ENCODE measurements at places on chromosomes 2 and 18.

GRCh38 chr2:169001116-169001815 lies 29.9 kb downstream of the ABCB11 start:
- DNase-seq, result no peak

DNA sequence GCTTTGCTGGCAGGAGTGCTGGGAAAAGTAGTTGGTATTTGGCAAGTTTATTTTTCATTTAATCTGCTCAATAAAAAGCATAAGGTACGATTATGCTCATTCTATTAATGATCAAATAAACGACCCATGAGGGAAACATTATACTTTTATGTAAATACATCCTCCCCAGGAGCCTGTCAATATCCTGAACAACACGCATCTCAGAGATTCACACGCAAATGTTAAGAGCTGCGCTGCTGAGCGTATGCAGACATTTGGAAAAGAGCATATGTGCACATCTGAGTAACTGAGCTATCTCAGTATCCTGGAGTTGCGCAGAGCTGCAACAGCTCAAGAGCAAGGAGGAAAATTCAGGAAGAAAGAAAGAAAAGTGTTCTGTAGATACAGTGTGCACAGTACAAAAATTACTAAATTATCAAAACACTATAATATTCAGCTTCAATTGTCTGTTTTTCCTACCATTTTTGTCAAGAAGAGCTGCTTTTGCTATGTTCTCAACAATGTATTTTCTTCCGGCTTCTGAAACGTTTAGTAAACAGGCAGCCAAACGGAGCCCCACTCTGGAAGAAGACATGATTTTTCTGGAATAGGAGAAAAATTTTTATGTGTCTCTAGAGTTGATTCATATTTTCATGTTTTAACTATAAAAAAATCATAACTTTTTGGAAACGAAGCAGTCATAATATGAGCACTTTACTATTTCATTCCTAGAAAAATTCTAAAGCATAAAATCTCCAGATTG lies 2.4 kb downstream of the FTCDNL1 start:
- no peak for DNase-seq

- DNase-seq, result no peak
These were observed 178.0 kb downstream of the DLGAP1 start for GRCh38 chr18:4276953-4277585.

GRCh38 chr2:170905864-170906263 lies 23.2 kb upstream of the GORASP2 start:
- DNase-seq, result no peak

DNA sequence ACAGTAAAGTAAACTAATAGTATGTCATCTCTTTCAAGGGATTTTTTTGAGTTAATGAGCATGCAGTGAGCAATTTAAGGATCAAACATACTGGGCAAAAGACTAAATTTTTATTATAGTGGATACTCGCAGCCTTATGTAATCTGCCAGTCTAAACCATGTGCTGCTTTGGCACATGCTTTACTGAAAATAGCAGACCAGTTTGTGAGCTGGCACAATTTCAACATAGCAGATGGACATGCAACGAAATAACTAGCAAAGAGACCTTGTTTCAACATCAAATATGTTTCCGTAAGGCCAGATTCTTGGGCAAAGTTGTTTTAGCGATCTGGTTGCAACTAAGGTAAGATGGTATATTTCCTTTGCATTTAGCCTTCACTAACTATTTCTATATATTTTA lies 807.3 kb downstream of the NR4A2 start:
- no peak for DNase-seq

DNA sequence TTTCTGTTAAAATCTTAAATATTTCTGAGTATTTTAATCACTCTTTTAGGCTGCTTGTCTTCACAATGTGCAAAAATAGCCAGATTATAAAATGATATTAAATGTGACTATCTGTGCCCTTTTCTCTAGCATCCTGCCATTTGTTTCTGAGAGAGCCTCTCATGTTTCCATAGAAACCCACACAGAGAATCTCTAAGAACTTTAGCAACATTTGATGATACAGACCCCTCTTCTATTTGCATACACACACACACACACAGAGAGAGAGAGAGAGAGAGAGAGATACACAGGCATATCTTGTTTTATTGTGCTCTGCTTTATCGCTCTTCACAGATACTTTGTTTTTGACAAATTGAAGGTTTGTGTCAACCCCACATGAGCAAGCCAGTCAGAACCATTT lies 134.5 kb upstream of the DDX18 start:
- no peak for DNase-seq

DNA sequence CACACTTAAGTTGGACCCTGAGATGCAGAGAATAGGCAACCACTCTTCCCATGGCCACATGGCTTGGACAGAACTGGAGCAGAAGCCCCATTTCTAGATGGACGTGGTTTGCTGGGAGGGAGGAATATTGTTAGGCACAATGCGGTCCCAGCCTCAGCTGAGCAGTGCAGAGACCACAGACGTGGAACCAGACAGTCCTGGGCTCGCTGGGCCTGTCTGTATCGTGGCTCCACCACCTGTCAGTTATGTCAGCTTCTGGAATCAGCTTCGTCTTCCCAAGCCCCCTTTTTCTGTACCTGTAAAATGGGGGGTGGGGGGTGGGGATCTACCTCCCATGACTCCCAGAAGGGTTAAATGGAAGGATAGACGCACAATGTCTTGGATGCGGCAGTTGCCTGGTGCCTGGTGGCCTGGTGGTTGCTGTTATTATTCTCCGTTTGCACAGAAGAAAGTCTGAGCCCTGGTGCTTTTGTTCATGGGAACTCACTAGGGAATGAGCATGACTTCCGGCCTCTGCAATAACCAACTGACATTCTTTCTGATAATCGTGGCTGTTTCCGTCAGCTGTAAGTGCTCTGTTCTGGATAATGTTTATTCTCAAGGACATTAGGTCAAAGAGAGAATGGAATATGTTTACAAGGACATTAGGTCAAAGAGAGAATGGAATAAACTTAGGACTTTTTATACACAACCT lies 31.4 kb downstream of the COLEC11 start:
- no peak for DNase-seq

GRCh38 chr18:41153871-41154270 lies 801.2 kb upstream of the PIK3C3 start:
- DNase-seq, result no peak

GRCh38 chr18:57595347-57595746 lies 8.8 kb upstream of the FECH start:
- no peak for DNase-seq

DNA sequence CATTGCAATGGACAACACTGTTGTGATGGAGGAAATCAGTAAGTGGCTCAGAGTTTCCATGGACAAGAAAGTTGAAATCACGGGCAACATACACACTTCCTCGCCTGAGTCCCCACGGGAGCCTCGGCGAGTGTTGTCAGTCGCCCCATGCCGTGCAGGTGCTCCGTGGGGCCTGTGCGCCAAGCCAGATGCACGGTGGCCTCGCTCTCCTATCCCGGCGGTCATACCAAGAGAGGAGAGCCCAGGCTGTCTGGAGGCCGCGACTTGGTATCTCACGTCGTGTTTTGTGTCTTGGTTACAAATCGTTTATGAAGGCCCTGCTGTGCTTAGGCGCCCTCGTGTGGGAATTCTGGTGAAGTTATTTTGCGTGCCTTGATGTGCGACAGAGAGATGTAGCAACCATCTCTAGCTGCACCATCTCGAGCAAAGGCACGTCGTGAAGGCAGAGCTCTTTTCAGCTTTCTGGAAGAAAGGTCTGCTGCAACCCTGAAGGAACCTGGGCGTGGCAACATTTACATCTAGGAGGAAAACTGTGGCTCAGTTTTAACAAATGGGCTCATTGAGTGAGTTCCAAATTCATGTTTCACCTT lies 21.8 kb downstream of the ATG4B start:
- peak; percentile 63 for DNase-seq

GRCh38 chr2:235725016-235725489 lies 231.2 kb downstream of the AGAP1 start:
- no peak for DNase-seq

DNA sequence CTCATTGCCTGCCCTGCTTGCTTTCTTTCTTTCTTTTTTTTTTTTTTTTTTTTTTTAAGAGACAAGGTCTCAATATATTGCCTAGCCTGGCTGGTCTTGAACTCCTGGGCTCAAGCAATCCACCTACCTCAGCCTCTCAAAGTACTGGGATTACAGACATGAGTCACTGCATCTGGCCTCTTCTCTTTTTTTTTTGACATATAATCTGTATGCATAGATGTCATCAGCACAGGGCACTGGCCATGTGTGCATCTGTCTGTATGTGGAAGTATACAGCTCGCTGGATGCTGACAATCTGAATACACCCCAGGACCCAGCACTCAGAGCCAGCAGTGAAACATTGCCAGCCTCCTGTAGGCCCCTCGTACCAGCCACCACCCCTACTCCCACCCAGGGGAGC lies 49.5 kb downstream of the TFCP2L1 start:
- no peak for DNase-seq

DNA sequence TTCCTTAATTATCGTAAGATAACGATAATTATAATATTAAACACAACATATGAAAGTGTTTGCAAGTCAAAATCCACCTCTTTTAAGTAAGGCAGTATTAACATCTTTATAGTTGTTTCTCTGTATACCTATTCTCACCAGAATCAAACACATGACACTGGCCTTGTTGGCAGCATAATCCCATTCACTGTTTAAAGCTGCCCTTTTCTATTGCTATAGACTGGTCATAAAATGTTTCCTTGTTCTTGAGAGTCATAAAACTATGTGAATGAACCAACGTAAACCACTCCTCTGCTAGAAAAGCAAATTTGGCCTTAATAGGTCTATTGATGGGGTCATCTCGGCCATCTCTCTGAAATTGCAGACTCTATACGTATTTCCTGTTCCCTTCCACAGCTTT lies 293.1 kb downstream of the SLC8A1 start:
- no peak for DNase-seq

Data from activated naive CD4-positive, alpha-beta T cell treated with anti-CD3 and anti-CD28 coated beads, Interleukin-2, amount 10 ng/mL, durations not matched to agents 7 days and 5 days (primary cell).